MG63 (cell line): ENCODE measurements at places on chromosomes 3 and 15. TPM values are rescaled to one million over a fixed set of nuclear protein-coding genes. Genes with fewer than 3 reads are reported as not detected.
A peak's percentile ranks its signal among the peaks of the same experiment; 100 is the strongest.

GRCh38 chr3:54891540-54891897, 36.3 kb downstream of the LRTM1 start:
- peak; percentile 88 for DNase-seq

DNA sequence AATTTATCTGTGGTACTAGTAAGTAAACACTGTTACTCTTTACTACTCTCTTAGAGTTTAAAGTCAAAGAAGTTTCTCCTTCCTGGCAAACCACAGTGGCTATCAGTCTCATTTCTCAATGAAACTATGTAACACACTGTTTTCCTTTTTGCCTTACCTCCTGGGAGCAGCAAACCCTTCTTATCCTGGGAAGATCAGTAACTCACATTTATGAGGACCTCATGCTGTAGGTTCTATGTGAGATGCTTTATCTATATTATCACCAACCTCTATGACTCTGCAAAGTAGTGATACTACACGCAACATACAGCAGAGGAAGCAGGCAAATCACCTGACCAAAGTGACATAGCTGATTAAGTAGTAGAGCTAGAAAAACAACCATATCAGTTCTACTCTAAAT, 35.3 kb downstream of the PBRM1 start:
- no peak for DNase-seq

DNA sequence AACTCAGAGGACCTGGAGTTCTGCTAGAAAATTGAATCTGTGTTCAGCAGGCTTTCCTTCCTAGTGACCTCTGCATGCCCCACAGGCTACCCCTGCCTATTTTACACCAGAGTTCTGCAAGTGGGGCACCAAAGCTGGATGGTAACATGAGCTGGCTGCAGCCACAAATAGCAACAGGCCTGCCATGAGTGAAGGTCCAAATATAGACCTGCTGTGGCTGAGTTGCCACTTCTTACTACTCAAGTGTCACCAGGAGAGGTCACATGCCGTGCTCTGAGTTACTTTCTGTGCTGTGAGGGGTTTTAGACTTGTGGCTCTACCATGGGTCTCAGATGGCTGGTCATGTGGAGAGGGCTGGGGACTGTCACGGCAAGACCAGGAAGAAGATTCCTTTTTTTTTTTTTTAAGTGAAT, at the start of gene FSD2:
FSD2 (minus strand) TSS at position 76 of the 413 bp plus-strand sequence. CDS start 18,679 bp downstream, outside the sequence.
- no peak for DNase-seq

DNA sequence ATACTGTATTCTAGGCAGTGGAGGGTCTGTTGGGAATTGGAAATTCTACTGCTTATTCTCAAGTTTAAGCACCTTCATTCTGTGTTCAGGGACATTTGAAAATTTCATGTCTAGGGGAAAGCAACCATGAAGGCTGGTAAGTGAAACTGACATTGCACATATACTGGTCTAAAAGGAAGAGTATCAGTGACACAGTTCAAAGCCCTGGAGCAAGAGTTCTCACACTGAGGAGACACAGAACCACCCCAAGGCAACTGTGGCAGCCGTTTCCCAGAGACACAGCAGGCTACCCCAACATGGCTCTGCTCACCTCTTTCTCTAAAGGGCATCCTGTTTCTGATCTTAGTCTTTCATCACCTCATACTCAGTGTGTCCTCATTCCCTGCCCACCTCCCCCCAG, 67.5 kb downstream of the KCNMB2 start:
- no peak for DNase-seq

GRCh38 chr15:67103432-67103831, 38.0 kb downstream of the SMAD3 start:
- no peak for DNase-seq

The P2RY1 gene
- total RNA-seq, result not detected in 2 replicates

The CHRFAM7A gene
- total RNA-seq, result 0.20 and 3.1 TPM in 2 replicates

The ANAPC13 gene
- 121 and 169 TPM in 2 replicates for total RNA-seq

The WDR49 gene
- total RNA-seq, result not detected in 2 replicates
